Inflammatory macrophage treated with lipopolysaccharide for 4 hours (primary cell): ENCODE measurements at places on chromosomes 6 and 20.

GRCh38 chr6:167221400-167222201 lies 63.8 kb upstream of the GPR31 start:
- no peak for DNase-seq

- DNase-seq: no peak
Observed at GRCh38 chr6:118781897-118782296, 112.1 kb upstream of the ASF1A start.

DNA sequence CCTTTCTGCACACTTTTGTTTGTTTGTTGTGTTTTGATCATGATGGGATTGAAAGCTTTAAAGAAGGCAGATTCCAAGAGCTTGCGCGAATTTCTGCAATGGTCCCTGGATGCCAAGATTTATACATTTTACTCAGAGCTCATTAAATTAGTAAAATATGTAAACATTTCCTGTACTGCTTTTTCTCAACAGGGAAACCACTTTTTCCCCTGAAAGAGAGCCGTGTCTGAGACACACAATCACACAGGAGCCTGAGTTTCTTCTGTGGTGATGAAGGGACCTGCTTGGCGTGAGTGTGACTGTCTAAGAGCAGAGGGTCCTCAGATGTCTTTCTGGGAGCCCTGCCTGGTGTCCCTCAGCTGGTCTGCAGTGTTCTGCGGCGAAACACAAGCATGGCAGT lies 12.1 kb upstream of the TAGAP start:
- DNase-seq: no peak

DNA sequence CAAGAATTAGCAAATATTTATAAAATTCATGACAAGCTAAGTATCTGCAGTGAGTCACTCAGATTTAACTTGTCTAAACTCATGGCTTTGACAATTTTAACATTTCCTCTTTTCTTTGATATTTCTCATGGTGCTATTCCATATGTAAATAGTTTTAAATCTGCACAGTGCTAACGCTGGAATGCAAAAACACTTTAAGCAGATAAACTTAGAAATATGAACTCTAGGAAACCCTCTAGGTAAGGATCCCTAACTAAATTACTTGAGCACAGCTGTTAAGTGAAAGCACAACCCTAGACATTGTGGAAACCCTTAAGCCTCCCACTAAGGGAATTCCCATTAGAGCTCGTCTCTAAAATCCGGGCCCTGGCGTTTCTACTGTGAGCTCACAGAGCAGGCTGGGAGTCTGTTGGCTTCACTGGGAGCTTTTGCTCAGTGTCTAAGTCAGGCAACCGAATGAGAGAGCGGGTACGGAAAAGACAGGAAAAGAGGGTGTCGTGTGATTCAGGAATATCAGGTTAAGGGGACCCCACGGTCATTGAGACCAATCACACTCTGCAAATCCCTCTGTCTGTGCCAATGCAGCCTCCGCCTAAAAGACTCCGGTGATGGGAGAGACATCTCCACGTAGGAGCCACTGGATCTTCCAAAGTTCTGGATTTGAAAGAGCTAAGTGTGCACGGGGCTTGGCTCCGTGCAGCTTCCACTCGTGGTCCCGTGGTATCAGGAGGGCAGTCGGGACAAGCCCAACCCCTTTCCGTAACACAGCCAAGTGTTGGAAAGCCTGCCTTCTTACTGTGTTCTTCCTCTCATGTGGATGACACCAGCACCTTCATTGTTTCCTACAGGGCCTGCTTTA lies 112.3 kb upstream of the RPS6KA2 start:
- DNase-seq: no peak

- DNase-seq: peak; percentile 55
Observed at GRCh38 chr6:169725125-169726048, 1.1 kb upstream of the PHF10 start.

GRCh38 chr20:60040471-60041162 lies 82.4 kb downstream of the CDH26 start:
- DNase-seq: no peak

DNA sequence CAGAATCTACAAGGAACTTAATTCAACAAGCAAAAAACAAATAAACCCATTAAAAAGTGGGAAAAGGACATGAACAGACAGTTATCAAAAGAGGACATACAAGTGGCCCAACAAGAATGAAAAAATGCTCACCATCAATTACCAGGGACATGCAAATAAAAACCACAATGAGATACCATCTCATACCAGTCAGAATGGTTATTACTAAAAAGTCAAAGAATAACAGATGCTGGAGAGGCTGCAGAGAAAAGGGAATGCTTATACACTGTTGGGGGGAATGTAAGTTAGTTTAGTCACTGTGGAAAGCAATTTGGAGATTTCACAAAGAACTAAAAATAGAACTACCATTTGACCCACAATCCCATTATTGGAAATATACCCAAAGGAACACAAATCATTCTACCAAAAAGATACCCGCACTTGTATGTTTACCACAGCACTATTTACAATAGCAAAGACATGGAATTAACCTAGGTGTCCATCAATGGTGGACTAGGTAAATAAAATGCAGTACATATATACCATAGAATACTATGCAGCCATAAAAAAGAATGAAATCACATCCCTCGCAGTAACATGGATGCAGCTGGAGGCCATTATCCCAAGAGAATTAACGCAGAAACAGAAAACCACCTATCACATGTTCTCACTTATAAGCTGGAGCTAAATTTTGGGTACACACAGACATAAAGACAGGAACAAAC lies 48.4 kb downstream of the RNGTT start:
- no peak for DNase-seq

GRCh38 chr6:1334684-1335083 lies 22.8 kb downstream of the FOXQ1 start:
- DNase-seq: no peak

- DNase-seq: peak; percentile 53
Observed at GRCh38 chr20:37144856-37145404, 34.2 kb upstream of the RPN2 start.

DNA sequence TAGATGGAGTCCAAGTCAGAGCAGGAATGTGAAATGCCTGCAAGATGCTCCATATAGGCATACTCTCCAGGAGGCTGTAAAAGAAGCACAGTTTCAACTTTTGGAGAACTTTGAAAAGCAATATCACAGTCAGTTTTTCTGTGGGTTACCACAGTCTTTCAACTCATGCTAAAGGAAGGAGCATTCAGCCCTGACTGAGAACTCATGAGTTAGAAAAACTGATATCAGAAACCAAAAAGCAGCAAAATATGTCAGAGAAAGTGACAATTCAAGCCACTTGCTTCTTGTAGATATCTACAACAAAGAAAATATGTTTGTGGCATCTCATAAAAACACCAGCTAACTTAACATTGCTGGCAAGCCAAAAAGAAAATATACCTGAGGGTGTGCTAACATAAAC lies 36.1 kb upstream of the PTCHD4 start:
- no peak for DNase-seq

GRCh38 chr6:156807028-156807427 lies 29.9 kb downstream of the ARID1B start:
- DNase-seq: peak; percentile 17

- DNase-seq: no peak
Observed at GRCh38 chr20:10511170-10511508, 76.0 kb downstream of the SLX4IP start.

DNA sequence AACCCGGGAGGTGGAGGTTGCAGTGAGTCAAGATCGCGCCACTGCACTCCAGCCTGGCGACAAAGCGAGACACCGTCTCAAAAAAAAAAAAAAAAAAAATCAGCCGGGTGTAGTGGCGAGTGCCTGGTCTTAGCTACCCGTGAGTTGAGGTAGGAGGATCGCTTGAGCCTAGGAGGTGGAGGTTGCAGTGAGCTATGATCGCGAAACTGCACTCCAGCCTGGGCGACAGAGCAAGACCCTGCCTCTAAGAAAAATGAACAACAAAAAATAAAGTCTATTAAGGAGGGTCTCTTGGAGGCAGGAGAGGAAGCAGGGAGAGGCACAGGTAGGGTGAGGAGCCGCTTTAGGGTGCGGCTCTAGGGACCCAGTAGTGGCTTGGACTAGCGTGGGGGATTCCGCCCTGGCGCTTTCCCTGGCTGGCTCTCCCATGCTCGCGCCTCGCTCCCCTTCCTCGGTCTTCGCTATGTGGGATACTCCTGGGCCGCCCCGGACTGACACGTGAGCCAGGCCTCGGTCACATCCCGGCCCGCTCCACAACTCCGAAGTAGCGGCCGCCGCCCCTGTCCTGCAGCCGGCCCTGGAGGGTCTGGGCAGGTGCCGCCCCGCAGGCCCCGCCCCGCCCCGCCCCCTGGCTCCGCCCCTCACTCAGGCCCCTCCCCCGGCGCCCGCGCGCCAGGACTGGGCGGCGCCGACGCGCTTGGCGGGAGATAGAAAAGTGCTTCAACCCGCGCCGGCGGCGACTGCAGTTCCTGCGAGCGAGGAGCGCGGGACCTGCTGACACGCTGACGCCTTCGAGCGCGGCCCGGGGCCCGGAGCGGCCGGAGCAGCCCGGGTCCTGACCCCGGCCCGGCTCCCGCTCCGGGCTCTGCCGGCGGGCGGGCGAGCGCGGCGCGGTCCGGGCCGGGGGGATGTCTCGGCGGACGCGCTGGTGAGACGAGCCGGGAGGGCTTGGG lies at the start of gene MYBL2:
MYBL2 (plus strand) TSS at position 739 of the 953 bp plus-strand sequence; CDS start at position 909, 170 bp downstream.
- peak; percentile 67 for DNase-seq

GRCh38 chr20:48605364-48606171 lies 222.2 kb downstream of the PREX1 start:
- no peak for DNase-seq

DNA sequence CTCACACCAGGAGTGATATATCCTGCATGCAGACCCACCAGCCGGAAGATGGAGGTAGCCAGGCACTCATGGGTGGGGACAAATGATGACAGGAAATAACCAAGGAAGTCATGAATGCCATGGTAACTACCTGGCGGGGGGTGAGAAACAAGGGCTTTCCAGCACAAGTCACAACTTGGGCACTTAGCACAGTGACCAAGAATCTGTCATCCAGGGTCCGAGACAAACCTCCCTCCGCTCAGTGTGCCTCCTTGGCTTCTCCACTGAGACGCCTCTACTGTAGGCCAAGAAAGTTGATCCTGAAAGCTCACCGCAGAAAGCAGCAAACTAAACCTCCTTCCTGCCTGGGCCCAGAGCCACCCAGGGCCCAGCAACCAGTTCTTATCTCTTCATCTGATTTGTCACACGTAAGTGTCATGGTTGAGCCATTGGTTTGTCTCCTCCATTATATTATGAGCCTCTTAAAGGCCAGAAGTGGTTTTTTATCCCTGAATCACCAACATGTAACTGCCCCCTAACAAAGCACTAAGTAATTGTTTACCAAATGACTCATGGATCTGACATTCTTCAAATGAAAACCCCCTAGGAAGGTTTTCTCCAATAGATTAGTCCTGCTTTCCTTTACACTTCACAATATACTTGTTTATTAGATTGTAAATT lies 84.3 kb upstream of the TAB2 start:
- peak; percentile 42 for DNase-seq

DNA sequence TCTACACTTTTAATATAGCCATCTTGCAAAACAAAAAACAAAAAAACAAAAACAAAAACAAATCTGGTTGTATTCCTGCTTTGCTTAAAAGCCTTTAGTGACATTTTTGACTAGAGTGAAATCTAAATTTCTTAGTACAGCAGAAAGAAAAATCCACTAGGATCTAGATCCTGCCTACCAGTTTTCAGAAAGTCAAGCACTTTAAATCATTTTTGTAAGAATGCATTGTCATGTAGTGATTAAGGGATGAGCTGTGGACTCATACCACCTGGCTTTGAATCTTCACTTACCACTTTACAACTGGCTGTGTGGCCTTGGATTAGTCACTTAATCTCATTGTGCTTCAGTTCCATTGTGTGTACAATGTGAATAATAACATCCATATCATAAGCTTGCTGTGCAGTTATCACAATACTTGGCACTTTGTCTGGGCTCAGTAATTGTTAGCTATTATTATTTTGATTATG lies 4.0 kb downstream of the MKKS start:
- no peak for DNase-seq

GRCh38 chr6:142833798-142834197 lies 111.2 kb downstream of the HIVEP2 start:
- no peak for DNase-seq

- peak; percentile 33 for DNase-seq
Observed at GRCh38 chr6:121305957-121306607, 28.2 kb downstream of the TBC1D32 start.

GRCh38 chr6:50998905-50999304 lies 180.2 kb downstream of the TFAP2B start:
- DNase-seq: no peak

GRCh38 chr6:133841176-133841575 lies 47.7 kb upstream of the TCF21 start:
- no peak for DNase-seq

DNA sequence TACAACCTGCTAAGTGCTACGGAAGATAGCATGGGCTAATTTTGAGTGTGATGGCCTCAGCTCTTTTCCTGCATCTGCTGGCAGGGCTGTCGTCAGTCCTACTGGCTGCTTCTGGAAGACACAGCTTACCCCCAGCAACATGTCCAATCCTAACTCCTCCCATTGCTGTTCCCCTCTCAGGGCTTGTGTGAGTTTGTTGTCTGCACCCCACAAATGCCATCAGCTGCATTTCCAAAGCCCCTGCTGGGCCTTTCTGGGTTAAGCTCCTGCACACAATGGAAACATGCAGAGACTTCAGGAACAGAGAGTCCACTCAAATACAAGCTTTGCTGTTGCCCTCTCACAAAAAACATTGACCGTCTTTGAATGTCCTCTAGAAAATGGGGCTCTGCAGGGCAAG lies 84.7 kb downstream of the RNF182 start:
- DNase-seq: no peak

DNA sequence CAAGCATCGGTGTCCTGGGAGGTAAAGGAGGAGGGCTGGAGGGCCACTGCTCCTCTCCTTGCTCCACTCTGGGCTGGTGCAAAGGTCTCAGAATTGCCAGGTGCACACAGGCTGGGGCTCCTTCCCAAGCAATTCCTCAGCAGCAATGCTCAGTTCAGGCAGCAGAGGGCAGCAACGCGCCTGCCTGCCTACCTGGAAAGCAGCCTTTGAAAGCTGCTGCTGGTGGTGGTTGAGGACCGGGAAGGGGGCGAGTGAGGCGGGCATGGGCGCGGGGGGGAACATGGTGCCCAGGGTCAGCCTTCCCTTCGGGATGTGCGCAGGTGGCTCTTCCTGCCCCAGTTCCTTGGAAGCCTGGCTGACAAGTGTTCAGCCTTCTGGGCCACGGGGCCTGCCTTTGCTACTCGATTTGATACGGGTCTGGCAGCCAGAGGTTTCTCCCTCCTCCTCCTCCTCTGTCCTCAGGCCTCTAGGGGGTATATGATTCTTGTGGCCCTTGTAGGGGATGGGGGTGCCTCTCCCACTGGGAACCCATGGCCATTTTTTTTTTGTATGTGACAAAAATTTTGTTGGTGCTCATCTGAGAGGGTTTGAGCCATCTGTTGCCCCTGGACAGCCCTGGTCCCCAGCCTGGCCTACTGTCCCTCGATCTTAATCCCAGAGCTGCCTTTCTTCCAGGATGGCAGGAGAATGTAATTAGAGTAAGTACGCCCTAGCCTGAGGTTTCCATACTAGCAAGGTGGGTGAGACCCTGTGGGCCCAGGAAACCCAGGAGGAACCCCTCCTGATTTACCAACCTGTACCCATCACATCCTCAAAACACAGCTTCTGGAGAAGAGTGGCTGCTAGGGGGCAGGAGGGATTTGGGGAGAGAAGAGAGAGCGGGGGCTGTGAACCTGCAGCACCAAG lies 20.1 kb downstream of the MRPS18A start:
- peak; percentile 53 for DNase-seq
